ENCODE measurements at places on chromosomes 6 and 20.
A peak's percentile ranks its signal among the peaks of the same experiment; 100 is the strongest.

- peak; percentile 18 for DNase-seq
Observed at GRCh38 chr20:52083627-52084232, 107.8 kb downstream of the ZFP64 start.

DNA sequence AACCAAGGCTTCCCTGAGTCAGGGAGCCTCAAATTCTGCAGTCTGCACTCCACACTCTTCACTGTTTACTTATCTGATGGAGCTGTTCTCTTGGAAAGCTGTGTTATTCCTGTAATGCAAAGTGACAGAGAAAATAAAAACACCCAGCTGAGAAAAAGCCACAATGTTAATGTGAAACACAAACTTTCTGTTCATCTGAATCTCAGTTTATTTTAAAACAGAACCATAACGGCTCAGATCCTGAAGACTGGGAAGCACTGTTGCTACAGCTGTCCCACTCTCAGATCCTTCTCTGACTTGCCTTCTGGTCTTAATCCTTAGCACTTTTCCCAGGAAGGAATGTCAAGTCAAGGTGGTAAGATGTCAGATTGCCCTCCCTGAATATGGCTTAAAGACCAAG lies 736.6 kb downstream of the DHX35 start:
- DNase-seq: no peak

- DNase-seq: no peak
Observed at GRCh38 chr6:106084989-106085691, 996 bp upstream of the PRDM1 start.

GRCh38 chr20:62997417-62998035 lies 9.2 kb downstream of the BHLHE23 start:
- no peak for DNase-seq

GRCh38 chr20:52425701-52426100 lies 234.1 kb upstream of the ZFP64 start:
- no peak for DNase-seq

DNA sequence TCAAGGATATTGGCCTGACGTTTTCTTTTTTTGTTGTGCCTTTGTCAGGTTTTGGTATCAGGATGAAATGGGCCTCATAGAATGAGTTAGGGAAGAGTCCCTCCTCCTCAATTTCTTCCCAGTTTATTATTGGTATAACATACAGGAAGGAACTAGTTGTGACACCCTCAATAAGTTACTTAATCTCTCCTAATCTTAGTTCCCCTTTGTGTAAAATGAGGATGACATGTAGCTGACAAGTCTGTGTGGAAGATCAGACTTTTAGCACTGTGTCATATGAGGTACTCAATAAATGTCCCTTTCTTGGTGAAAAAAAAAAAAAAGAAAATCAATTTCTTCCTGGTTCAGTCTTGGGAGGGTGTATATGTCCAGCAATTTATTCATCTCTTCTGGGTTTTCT lies 155.8 kb downstream of the PDE7B start:
- DNase-seq: no peak

GRCh38 chr20:18724788-18725464 lies 88.7 kb upstream of the SCP2D1 start:
- DNase-seq: no peak

- DNase-seq: no peak
Observed at GRCh38 chr20:24492031-24492607, 22.7 kb downstream of the SYNDIG1 start.

GRCh38 chr20:48359692-48360341 lies 468.0 kb downstream of the PREX1 start:
- no peak for DNase-seq

- no peak for DNase-seq
Observed at GRCh38 chr6:30855429-30856075, 28.8 kb upstream of the DDR1 start.

DNA sequence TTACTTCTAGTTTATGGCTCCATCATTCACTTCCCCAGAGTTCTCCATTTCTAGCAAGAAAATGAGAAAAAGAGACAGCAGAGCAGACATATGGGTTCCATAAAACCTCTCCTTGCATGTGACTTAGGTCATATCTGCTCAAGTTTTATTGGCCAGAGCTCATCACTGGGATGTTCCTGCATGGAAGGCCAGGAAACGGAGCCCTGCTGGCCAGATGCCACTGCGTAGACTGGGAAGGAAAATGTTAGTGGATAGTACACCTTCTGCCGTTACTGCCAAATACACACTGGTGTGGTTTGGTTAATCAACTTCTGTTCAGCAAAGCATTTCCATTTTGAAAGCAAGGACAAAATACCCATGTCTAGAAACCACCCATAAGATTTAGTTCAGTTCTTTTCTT lies 220.6 kb upstream of the TSHZ2 start:
- DNase-seq: no peak

GRCh38 chr6:149820506-149820905 lies 43.7 kb downstream of the LRP11 start:
- DNase-seq: no peak

All from activated CD4-positive, alpha-beta T cell treated with anti-CD3 and anti-CD28 coated beads, Interleukin-2, amount 50 U/mL, for 24 hours (primary cell).